ENCODE measurements at places on chromosomes 7 and 10. TPM values are rescaled to one million over a fixed set of nuclear protein-coding genes. Genes with fewer than 3 reads are reported as not detected.

GRCh38 chr7:25399000-25399750 lies 170.9 kb upstream of the NPVF start:
- no peak for DNase-seq

The BMPER gene
- not detected for total RNA-seq

The JAZF1 gene
- 33.9 TPM for total RNA-seq

DNA sequence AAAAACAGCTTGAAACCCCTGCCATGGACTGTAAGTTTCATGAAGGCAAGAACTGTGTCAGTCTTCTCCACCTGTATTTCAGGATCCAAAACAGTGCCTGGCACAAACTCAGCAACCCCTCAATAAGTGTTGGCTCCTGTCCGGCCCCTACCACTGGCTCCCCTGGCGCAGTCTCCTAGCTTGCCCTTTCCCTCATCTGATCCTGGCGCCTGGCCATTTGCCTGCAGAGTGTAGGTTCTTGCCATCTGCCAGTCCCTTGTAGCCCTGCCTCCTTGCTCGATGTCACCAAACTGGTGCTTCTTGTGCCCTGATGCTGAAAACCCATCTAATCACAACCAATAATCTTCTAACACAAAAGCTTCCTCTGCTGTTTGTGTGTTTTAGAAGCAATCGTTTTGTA lies 60.4 kb downstream of the LGI1 start:
- DNase-seq: no peak

The KLF14 gene
- total RNA-seq: not detected

DNA sequence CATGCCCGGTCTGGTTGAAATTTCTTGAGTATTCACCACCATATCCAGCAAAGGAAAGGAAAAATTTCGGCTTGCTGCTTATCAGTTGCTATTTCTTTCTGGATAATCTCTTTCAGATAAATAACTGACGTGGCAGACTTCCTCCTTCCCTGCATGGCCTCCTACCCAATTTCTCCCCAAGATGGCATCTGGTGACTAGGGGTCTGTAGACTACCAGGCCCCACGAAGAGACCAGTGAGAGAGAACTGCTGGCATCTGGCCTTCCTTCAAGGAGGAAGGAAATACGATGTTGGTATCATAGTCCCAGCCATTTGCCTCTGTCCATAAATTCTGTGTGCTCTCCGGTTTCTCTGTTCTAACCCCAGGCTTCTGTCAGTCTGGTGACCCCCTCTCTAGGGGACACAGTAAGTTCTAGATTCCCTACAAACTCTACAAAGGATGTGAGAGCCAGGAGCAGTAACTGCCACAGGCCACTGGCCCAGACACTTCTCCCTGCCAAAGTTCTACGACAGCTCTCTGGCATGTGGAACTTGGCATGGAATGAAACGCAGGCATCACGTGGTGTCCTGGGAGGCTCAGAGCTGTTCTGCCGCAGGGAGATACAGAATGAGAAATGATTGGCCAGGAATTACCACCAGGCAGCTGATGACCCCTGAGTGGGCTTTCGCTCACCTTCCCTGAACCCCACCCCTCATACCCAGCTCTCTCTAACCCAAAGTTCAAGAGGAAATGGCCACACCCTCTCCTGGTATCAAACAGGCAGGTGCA lies 30.0 kb upstream of the MSRB2 start:
- no peak for DNase-seq

GRCh38 chr7:113175525-113176104 lies 57.3 kb upstream of the SMIM30 start:
- no peak for DNase-seq

- DNase-seq: no peak
Observed at GRCh38 chr10:17871036-17871435, 61.9 kb downstream of the MRC1 start.

DNA sequence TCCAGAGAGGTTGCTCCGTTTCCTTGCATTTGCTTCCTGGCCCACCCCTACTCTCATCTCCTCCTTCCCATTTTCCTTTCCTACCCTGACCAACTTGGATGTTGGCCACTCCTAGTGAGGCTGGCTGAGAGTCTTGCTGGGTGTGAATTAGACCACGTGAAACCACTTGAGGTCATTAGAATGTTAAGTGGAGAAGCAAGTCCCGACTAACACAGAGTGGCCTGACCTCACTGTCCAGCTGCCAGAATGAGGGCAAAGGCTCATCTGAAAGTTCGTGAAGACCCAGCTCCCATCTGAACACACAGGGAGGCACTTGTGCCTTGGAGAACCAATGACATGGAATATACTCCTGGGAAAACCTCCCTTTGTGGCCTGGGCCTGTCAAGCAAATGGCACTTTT lies 80.8 kb downstream of the WDR11 start:
- no peak for DNase-seq

DNA sequence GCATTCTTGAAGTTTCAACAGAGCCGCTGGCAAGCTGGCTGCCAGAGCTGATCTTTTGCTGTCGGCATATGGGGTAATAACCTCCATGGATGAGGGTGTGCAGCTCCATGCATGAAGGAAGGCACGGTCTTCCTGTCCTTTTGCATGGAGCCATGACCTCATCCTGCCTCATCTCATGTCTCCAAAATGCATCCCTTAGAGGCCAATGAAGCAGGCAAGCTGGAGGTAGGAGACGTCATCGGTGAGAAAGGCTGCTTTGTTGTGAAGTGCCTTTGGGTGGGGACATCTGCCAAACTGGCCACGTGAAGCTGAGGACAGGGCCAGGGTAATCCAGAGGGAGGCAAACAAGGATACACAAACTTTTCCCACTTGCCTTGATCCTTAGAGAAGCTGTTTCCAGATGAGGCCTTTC lies 161.5 kb upstream of the TBX20 start:
- DNase-seq: no peak

The AKR1C8 gene
- not detected for total RNA-seq
